D721Med (cell line): ENCODE measurements at places on chromosomes 2 and 18.

- DNase-seq = no peak
Observed at GRCh38 chr2:212227755-212228154, 310.8 kb downstream of the ERBB4 start.

GRCh38 chr2:213004197-213004821, 147.1 kb downstream of the IKZF2 start:
- no peak for DNase-seq

- no peak for DNase-seq
Observed at GRCh38 chr2:16218625-16219024, 278.3 kb downstream of the MYCN start.

- no peak for DNase-seq
Observed at GRCh38 chr2:240392084-240392947, 43.1 kb upstream of the GPC1 start.

GRCh38 chr2:191634791-191635190, 43.1 kb upstream of the NABP1 start:
- no peak for DNase-seq

- no peak for DNase-seq
Observed at GRCh38 chr2:64985447-64985846, 3.8 kb upstream of the SLC1A4 start.

DNA sequence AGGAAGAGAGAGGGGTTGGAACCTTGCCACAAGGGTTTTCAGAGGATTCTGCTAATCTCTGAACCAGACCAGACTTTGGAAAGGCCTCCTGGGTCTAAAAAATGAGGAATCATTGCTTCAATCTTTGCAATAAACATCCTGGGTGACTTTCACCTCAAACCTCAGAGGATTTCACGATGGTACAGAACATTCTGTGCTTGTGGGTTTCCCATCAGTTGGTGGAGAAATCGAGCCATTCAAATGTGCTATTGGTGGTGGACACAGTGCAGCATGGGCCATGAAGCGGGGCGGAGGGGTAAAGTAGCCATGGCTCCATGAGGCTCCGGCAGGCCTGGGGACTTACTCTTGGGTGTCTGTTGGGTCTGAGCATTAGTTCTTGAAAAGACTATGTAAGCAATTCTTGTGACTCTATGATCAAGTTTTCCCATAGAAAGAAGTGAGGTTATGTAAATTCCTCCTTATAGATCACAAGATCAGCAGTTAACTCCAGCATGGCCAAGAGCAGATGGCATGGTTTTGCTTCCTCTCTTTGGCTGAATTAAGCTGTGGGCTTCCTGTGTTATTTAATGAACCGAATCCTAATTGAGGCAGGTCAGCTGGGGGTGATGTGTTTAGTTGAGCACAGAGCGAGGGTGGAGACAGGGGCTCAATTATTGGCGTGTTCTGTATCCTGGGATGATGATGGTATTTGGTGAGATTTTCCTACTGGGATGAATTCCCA, 1.9 kb upstream of the IL1R2 start:
- no peak for DNase-seq

GRCh38 chr2:172364261-172364660, 63.1 kb upstream of the ITGA6 start:
- no peak for DNase-seq

GRCh38 chr18:46009125-46009840, 42.2 kb upstream of the EPG5 start:
- no peak for DNase-seq

DNA sequence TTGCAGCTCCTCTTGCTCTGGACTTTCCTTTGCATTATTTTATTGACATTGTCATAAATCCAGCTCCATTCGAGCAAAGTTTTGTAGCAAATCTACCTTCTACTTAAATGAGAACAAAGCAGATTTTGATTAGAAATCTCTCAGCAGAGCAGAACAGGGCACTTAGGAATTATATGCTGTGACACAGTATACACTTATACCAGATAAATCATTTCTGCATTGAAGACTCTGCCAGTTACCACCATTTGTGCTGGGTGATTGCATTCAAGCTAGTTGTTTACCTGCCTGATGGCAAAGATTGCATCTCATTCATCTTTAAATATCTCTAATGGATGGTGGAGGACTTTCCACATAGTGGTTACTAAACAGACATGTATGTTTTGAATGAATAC, 441.7 kb upstream of the HNMT start:
- DNase-seq = no peak

- no peak for DNase-seq
Observed at GRCh38 chr2:58680755-58681310, 439.7 kb upstream of the FANCL start.

- no peak for DNase-seq
Observed at GRCh38 chr2:124091721-124092120, 66.6 kb downstream of the CNTNAP5 start.

GRCh38 chr2:28089486-28089885, 199.0 kb downstream of the BABAM2 start:
- DNase-seq = no peak

DNA sequence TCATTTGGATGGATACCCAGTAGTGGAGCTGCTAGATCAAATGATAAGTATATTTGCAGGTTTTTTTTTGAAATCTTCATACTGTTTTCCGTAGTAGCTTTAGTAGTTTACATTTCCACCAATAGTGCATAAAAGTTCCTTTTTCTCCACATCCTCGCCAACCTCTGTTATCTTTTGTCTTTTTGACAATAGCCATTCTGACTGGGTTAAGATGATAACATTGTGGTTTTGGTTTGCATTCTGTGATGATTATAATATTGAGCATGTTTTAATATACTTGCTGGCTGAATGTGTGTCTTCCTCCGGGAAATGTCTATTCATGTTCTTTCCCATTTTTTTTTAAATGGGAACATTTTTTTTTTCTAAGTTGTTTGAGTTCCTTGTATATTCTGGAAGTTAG, 260.0 kb downstream of the GULP1 start:
- DNase-seq = no peak

- no peak for DNase-seq
Observed at GRCh38 chr2:109630441-109631430, 16.6 kb downstream of the SOWAHC start.

DNA sequence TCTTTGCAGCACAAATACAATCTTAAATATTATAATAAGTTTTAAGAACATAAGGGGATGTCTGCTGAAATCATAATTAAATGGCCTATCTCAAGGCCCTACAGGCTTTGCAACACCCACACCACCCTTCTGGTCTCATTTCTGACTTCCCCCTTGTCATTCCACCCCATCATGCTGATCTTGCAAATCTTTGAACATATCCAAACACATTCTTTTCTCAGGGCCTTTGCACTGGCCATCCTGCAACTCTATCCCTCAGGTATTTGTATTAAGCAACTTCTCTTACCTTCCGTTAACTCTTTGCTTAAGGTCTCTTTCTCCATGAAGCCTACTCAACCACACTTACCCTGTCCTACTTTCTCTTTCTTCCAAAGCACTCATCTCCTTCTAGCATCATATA, 51.8 kb upstream of the CCDC150 start:
- no peak for DNase-seq

DNA sequence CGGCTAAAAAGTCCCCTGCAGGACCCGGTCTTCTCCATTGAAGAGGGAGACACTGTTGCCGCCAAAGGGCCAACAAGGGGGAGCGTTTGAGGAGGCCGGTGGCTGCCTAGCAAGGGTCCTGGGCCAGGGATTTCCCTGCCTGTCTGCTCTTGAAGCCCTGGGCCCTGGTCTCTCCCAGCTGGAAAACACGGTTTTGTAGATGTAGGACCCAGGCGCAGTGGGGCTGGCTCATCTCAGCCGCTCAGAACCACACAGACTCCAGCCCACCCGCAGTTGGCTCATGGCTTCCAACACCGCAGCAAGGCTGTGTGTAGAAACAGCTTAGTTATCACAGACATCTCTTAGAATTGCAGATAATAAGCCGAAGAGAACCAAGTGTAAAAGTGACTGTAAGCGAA, 57.1 kb upstream of the TWIST2 start:
- no peak for DNase-seq

DNA sequence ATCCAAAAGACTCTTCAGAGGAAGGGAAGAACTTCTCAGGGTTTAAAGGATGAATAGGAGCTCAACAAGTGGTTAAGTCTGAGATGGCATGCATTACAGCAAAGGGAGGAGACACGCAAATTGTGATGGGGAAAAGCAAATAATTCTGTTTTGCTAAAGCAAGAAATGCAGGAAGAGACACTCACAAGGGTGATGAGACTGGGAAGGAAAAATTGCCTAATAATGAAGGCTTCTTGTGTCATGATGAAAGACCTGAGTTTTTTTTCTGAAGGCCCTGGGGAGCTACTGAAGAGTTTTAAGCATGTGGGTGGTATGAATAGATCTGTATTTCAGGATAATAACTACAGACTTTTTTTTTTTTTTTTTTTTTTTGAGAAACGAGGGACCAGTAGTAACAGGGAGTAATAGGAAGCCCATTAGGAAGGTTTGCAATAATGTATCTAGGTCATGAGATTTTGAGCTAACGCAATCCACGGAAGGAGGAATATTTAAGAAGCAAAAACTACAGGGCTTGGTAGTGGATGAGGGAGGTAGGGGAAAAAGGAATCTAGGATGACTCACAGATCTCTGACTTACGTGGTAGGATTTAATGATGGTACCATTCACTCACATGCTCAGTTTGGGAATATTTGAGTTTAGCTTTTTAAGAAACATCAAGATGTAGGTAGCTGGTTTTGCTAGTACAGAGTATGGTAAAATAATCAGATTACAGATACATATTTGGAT, 16.0 kb upstream of the SERPINB3 start:
- no peak for DNase-seq
